ENCODE measurements at places on chromosomes 5 and 9. TPM values are rescaled to one million over a fixed set of nuclear protein-coding genes. Genes with fewer than 3 reads are reported as not detected.

Gene MLLT3
- total RNA-seq = 16.9 TPM

Gene WHRN
- 2.0 TPM for total RNA-seq

Gene FOXD4L4
- total RNA-seq = 0.20 TPM

Gene AGXT2
- total RNA-seq = not detected

Gene CYLC2
- not detected for total RNA-seq

Gene SEMA6A
- total RNA-seq = 46.9 TPM

Gene NR5A1
- total RNA-seq = not detected

Gene FGD3
- total RNA-seq = 5.9 TPM

Gene RNF20
- 26.0 TPM for total RNA-seq

Gene MYMK
- 0.89 TPM for total RNA-seq

Gene MAT2B
- total RNA-seq = 60.6 TPM

Gene P4HA2
- total RNA-seq = 88.9 TPM

Gene CATSPER3
- not detected for total RNA-seq

Gene CMYA5
- 52.9 TPM for total RNA-seq

Gene DNAJA1
- total RNA-seq = 66.0 TPM

Gene ZNF883
- total RNA-seq = 2.7 TPM

Gene CCNJL
- total RNA-seq = 3.2 TPM

All from skin of body (tissue), 3 donors.